Activated T-helper 9 cell treated with anti-CD3 and anti-CD28 coated beads, Interleukin-2, amount 50 U/mL, for 16 hours (primary cell): ENCODE measurements at places on chromosomes 3 and 15.
A peak's percentile ranks its signal among the peaks of the same experiment; 100 is the strongest.

DNA sequence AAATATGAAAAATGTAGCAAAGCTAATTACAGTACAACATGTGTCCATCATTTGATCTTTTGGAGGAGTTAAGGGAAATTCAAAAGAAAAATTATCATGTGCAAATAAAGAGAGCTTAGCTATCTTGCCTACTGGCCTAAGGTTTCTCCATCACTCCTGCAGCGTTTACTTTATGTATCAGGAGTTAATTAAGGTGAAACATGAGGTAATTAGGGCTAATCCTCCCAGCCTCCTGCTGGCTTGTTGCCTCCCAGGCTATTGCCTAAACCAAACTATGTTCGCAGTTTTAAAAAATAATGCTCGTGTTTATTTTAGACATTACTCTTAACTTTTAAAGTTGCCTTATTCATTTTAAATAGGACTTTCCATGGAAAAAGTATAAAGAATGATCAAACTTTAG, 367.5 kb downstream of the ROBO2 start:
- DNase-seq: no peak

DNA sequence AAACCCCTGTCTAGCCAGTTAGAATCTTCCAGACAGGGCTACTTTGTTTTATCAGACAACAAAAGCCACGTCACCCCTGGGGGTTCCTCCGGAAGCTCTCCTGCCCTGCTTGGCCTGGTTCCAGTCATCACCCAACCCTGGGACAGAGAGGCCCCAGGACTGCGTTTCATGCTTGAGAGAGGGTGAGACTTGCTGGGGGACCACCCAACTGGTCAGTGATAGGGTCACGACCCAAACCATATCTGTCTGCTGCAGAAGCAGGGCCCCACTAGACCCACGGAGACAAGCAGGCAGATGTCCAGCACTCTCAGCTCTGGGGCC, 1.2 kb downstream of the NT5DC2 start:
- DNase-seq: peak; percentile 25

GRCh38 chr3:71523628-71524027, 59.9 kb downstream of the FOXP1 start:
- no peak for DNase-seq

GRCh38 chr15:61835029-61835428, 225.2 kb downstream of the VPS13C start:
- no peak for DNase-seq

- DNase-seq: no peak
Measured at GRCh38 chr3:65107174-65107573, 419.4 kb upstream of the ADAMTS9 start.

DNA sequence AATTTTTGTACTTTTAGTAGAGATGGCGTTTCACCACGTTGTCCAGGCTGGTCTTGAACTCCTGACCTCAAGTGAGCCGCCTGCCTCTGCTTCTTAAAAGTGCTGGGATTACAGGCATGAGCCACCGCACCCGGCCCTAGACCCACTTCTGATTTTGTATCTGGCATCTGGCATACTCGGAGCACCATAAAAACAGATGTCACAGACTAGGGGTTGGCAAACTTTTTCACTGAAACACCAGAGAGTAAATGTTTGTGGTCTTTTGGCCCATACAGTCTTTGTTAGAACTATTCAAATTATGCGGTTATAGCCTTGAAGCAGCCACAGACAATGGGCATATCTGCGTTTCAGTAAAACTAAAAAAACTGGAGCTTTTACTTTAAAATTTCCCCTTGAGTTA, 110.7 kb downstream of the TJP1 start:
- no peak for DNase-seq

DNA sequence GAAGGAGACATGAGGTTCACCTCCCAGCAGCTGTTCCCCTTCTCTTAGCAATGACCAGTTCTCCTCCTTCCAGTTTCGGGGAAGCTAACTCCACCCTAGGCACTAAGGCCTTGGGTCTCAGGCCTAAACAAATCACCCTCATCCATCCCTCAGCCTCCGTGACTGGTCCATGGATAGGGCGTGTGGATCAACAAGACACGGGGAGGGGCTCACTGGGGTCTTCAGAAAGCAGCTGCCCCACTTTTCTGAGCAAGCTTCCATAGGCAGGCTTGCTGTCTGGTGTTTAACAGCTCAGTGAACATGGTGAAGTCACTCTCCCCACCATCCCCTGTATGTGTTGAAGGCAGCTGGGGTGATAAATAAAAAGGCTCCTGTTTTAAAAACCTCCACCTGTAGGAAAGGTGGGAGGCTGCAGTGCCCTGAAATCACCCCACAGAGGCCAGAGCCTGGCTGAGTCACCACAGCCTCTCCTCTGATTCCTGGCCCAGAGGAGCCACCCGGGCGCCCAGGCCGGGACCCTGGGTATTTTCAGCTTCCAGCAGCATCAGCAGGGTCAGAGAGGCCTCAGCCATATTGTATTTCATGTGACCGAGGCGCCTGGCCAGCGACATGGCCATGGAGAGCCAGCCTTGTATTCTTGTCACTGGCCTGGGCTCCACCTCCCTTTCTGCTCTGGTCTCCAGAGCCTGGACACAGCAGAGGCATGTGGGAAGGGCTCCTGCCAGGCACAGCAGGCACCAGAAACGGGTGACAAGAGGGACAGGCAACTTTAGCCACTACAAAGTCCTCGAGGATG, 60.3 kb upstream of the HERC1 start:
- DNase-seq: no peak

DNA sequence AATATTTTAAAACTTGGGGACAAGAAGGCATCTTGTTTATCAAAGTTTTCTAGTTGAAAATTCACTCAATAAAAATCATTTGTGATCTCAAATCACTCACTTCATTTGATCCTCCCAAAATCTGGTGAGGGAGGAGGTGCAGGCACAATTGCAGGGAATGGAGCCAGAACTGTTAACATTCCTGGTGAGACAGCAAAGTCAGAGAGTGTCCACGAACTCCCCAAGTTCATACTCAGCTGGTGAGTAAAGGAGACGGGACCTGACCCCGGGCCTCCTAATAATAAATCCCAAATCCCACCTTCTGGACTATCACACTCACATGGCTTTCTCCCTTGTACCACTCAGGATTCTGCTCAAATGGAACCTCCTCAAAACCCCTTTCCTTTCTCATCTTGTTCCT, 252.3 kb upstream of the LRTM1 start:
- no peak for DNase-seq

DNA sequence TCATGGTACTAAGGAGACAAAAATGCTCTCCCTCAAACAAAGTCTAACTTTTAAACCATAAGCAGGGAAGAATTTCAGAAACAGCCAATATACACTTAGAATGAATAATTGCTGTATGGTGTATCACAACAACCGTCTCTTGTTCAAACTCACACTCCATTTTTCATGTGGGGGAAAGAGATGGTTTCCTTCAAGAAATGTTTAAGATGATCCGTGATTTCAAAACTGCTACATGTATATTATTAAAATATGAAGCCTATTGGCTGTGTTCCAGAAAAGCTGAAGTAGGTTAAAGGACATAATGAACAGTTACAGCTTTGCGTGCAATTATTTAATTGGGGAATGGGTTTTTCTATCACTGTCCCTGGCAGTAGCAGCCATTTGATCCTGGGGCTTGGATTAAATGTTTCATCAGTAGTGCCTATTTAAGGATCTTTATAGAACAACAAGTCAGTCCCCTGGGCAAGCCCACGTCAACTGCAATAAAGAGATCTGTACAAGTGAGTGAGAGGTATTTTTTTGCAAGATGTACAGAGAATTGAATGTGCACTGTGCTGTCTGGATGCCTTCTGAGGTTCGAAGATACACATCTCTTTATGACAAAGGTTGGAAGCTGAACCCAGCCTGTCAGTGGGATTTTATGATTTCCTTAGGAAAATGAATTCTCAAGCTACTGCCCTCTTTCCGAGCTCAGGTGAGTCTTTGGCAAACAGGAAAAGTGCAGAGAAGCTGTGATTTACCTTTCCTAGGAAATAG, 337.2 kb upstream of the RARB start:
- no peak for DNase-seq

- DNase-seq: no peak
Measured at GRCh38 chr3:149377408-149378364, at the start of gene TM4SF1. Gene TM4SF1 (minus strand): TSS chr3:149377649. CDS start chr3:149377547, 102 bp downstream.

DNA sequence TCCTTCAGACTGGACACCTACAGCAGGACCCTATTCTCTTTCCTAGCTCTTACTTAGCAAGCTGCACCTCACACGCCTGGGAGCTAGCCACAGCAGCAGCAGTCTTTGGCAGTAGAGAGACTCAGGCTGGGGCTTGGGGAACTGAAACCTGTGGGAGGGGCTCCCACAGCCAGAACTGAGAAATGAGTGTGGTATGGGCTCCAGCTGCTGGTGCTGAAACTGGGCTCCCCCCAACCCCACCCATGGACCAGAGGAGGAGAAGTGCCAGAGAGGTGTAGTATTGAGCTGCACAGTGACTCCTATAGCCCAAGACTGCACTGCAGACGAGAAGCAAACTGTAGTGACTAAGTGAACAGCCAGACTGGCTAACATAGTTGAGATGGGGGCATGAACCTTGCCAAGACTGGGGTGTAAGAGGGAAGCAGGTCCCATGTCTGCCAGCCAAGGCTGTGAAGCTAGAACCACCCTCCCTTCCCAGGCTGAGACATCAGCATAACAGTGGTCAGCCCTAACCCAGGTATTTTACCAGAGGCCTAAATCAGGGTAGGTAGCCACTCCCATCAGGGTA, 62.5 kb downstream of the MYO5A start:
- peak; percentile 46 for DNase-seq

- no peak for DNase-seq
Measured at GRCh38 chr15:62790546-62790945, 252.0 kb upstream of the TPM1 start.

GRCh38 chr3:126269354-126269753, 87.9 kb downstream of the KLF15 start:
- no peak for DNase-seq

GRCh38 chr3:157520485-157521150, 17.4 kb upstream of the VEPH1 start:
- DNase-seq: no peak

- DNase-seq: no peak
Measured at GRCh38 chr15:101641894-101642293, 10.3 kb downstream of the TM2D3 start.

- DNase-seq: peak; percentile 2
Measured at GRCh38 chr3:190424478-190425439, 24.9 kb downstream of the TMEM207 start.

DNA sequence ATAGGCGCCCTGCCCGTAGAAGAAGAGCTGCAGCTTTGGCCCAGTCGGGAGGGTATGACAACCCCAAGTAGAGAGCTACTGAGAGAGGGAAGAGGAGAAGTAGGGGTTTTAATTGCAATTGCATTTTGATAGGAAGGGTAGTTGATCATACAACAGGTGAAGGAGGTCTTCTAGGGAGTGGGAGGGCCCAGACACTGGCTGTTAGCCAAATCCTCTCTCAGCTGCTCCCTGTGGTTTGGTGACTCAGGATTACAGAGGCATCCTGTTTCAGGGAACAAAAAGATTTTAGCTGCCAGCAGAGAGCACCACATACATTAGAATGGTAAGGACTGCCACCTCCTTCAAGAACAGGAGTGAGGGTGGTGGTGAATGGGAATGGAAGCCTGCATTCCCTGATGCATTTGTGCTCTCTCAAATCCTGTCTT, 408.9 kb upstream of the THBS1 start:
- no peak for DNase-seq

DNA sequence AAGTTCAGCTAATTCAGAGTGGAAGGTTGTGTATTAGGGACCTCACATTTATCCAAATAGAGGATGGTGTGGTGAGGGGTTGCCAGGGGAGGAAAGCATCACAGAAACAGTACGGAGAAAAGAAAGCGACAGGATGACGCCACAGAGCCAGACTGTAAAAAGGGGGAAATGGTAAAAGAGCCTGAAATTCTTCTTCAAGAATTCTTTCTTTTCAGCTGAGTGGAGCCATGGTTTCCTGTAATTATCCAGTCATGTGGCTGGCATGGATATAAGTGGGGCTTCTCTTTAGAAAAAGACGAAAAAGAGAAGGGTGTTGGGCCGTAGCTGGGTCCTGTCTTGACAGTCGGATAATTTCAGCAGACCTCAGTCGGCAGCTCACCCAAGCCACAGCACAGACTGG, 24.5 kb upstream of the PSMD6 start:
- DNase-seq: no peak

DNA sequence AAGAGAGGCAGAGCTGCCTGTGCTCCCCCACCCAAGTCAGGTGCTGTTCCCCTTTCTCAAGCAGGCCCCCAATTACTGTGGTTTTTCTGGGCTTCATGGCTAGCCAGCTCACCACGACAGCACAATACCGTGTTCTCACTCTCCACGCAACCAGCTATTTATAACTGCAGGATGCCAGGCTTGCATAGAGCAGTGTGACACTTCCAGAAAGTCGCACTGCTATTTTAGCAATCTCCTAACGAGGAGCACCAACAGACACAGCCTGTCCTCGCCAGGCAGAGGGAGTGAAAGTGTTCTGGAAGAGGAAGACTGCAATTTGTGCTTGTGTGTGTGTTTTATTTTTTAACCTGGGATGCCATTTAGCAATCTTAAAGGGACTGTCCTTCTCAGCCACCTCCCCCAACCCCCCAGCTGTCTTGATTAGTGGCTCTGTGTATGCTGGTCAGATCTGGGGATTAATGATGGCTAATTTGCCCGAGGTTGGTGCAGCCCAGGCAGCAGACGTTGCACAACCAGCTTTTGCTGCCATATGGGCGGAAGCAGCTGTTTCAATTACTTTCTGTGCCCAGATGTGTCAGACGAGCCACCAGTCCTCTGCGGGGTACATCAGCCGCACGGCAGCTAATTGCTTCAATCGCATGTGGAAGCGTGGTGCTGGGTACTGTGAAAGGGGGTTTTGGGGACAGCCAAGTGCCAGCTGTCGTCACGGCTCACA, 268.0 kb upstream of the ARRDC4 start:
- DNase-seq: no peak

- no peak for DNase-seq
Measured at GRCh38 chr3:46269556-46269955, 27.3 kb downstream of the CCR3 start.

GRCh38 chr3:174330303-174330702, 528.8 kb upstream of the NAALADL2 start:
- no peak for DNase-seq

- no peak for DNase-seq
Measured at GRCh38 chr3:151620071-151620470, 113.7 kb upstream of the AADACL2 start.

DNA sequence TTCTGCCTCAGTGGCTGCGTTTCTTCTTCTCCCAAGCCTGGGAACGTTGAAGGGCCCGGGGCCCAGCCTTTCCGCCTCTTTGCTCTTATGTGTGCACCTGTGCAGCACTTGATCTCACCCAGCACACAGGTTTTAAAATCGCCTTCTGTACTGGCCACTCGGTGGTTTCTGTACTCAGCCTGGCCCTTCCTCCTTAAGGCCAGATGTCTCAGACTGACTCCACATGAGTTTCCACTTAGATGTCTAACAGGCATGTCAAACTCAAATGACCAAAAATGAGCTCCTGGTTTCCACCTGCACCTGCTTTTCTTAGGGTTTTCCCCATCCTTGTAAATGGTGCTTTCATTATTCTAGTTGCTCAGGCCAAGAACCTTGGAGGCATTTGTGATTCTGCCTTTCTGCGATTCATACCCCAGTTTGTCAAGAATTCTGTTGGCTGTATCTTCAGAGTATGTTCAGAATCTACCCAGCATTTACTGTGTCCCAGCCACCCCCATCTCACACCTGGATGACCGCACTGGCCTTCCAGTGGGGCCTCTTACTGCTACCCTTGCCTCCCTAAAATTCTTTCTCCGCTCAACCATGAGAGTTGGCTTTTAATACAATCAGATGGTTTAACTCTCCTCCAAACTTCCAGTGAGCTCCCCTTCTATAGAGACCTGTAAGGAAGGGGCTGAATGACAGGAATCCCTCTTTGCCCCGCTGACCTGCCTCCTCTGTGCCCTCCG, 2.2 kb upstream of the TRAK1 start:
- DNase-seq: no peak
